Activated CD4-positive, alpha-beta T cell treated with anti-CD3 and anti-CD28 coated beads for 24 hours (primary cell): ENCODE measurements at places on chromosomes 12 and 14.

- no peak for DNase-seq
Observed at GRCh38 chr14:34718750-34719304, 4.4 kb upstream of the CFL2 start.

GRCh38 chr14:101501858-101502615 lies 59.3 kb upstream of the DIO3 start:
- no peak for DNase-seq

DNA sequence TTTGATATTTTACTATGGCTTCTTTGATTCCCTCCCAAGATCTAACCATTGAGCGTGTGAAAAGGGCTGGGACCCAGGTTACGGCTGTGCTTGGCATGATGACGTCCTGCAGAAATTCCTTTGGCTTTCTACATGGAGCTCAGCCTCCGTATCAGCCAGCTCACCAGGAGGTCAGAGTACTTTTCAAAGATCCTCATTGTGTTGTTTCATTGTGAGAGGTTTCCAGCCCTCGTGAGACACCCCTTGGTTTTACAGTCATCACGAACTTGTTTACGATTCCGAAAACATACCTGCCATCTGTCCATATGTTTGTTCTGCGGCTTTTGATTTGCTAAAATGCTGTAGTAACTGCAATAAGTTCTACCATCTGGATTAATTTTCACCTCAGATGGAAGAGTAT lies 453.1 kb downstream of the TMEM121 start:
- DNase-seq = no peak

DNA sequence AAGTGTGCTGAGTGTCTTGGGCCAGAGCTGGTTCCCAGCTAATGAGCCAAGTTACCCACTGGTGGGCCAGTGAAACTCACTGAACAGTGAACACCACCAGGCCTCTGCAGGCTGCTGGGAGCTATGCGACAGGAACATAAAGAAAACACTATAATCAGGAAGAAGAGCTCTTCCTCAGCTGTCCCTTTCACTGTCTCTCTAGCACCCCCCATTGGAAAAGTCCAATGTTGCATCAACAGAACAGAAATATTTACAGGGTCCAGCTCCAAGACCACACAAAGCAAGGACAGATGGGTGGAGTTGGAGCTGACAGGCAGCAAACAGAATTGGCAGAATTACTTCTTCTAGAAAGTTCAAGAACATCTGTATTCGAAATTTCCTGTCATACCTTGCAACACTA lies 903.6 kb upstream of the TMEM132C start:
- DNase-seq = no peak

- no peak for DNase-seq
Observed at GRCh38 chr12:39581592-39581991, 38.0 kb downstream of the ABCD2 start.

GRCh38 chr12:14307004-14307403 lies 58.5 kb upstream of the ATF7IP start:
- no peak for DNase-seq

DNA sequence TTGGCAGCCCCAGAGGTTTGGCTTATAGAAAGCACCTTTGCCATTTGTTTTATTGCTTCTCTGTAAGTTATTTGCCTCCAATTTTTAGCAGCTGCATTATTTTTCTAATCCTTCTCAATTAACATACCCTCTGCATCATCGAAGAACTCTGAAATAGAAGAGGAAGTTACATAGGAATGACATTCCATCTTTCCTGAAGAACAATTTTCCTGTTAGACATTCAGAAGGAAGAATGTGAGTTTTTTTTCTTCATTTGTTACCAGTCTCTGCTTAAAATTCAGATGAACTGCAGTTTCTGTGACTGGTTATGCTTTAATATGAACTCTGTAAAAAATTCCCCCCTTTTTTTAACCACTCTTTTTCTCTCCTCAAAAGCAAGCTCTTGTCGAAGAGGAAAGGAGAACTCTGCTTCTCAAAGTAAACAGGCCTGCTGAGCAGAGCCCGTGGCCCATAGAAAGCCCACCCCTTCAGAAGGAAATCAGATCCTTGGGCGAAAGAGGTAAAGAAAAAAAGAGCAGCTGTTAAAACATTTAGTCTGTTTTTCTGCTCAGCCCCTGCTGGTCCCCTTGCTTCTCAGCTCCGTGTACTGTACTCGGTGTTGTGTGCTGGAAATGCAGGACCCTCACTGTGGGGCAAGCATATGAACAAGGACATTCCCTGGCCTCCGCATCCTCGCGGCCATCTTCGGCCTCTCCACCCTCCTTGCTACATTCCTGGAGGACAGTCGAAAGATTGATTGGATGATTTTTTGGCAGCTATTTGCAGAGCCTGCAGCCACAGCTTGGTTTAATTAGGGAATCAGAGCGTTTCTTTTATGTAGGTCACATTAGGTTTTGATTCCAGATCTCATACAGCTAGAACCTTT lies 164.4 kb upstream of the LRIG3 start:
- no peak for DNase-seq

GRCh38 chr14:30854492-30854891 lies 19.9 kb upstream of the COCH start:
- DNase-seq = no peak

DNA sequence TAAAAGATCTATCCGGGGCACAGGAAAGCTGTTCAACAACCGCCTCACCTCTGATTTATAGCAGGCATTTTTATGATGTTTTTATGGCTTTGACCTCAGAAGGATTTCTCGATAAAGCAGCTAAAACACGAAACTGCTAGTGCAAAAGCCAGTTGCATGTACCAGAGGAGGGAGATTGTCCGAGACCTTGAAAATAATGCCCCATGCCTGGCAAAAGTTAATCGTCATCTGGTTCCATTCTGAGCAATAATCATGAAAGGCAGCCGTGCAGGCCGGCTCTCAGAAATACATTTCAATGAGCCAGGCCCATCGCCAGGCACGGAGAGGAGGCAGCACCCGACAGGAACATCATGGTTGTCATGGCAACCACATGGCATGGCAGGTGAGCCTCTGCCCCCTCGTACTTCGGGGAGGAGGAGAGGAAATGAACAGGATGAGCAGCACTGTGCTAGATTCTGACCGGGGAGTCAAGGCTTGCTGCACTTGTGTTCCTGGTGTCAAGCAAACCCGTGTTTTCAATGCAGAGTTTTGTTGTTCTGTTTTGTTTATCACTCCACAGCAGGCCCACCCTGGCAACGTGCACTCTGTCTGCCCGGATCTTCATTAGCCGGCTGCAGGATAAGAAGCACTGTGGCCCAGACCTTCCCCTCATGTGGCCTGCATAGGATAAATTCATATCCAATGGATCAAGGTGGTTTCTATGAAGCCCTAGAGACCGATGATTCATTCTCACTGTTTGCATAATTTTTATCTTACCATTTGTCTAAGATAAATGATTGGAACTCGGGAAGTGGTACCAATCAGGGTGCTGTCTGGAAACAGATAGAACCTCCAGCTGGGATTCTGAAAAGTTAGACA lies 160.2 kb downstream of the RIMBP2 start:
- DNase-seq = no peak

DNA sequence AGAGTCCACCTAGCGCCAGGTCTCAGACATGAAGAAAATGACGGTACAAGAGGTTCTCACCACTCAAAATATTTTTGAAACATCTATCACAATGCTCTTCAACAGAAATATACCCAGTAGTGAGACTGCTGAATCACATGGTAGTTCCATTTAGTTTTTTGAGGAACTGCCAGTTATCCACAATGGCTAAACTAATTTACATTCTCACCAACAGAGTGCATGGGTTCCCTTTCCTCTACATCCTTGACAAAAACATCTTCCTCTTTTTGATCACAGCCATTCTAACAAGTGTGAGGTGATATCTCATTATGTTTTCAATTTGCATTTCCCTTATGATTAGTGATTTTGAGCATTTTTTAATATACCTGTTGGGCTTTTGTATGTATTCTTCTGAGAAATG lies 5.7 kb upstream of the GPR65 start:
- DNase-seq = no peak

DNA sequence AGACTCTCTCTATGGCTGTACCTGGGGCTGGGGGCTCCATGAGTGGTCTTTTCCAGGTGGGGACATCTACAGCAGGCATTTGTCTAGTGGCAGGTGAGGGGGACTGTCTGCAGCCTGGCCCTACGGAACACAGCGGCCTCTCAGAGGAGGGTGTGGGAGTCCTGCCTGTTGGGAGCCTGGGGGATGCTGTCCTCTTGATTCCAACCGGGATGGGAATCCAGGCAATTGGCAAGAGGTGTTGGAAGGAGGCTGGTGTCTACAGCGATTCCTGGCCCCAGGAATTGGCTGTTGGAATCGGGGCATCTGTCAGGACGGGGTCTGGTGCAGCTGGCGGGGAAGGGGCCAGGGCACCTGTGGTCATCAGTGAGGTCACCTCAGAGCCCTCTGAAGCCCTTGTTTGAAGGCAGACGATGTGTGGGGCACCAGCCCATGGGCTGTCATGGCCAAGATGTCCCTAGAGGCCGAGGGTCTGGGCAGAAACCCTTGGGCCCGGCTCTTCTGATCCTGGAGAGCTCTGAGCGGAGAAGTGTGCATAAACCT lies 386.3 kb downstream of the TMEM121 start:
- no peak for DNase-seq

DNA sequence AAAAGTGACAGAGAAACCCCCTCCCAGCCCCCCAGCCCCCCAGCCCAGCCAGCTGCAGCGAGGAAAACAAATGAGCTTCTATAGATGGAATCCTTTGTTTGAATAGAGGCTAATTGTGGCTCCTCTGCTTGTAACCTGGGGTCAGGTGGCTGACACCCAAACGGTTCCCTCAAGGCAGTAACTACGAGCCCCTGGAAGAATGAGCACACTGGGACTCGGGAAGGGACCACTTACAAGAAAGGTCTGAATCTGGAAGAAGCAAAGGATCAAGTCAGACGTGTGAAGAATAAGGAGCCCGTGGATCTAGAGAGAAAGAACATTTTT lies 108.7 kb upstream of the FUT8 start:
- DNase-seq = no peak

DNA sequence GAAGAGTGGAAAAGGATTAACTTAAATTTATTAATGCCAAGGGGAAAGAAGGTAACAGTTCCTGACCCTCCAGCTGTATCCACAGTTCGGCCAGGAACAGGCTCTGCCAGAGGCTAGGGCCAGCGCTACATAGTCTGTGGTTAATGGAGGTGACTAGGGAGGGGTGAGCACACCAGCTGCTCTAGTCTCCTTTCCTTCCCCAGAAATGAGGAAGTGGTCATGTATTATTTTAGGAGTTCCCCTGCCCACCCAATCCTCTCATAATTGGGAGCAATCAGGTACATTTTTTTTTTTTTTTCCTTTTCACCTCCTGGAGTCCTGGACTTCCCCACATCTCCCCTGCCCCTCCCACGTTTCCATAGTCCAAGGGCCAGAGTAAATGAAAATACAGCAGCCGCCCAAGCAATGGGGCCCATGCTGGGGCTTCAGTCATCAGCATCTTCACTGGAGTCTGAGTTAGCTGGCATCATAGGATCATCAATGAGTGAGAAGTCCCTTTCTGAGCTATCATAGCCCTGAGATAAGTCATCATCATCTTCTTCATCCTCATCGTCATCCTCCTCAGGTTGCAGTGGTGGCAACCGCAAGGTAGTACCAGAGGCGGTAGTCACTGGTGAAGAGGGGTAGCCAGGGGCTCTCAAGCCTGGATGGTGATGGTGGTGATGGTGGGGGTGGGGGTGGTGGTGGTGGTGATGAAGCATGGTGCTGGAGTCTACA lies 1.5 kb upstream of the SUPT16H start:
- no peak for DNase-seq

DNA sequence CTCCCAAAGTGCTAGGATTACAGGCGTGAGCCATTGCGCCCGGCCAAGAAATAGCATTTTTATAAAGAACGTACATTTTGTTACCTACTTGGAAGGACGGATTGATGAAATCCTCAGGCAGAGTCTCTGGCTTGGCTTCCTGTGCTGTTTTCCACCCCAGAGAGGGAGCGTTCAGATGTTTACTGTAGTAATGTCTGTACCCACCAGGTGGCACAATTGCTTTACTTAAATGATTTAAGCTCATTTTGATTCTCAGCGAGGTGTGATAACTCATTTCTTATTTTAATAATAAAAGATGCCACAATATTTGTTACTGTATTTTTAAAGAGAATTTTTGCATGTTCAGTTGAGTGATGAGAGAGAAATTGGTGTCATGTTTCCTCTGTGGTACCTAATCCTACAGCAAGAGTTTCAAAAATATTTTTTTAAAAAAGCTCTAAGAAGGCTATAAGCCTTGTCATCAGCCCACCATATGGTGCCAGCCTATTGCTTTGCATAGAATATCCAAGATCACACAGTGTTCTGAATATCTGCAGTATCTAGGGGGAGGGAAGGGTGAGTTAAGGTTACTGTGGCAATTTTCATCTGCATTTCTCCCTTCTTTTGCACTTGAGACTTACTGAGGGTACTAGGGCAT lies 82.6 kb upstream of the TRAF3 start:
- peak; percentile 29 for DNase-seq

DNA sequence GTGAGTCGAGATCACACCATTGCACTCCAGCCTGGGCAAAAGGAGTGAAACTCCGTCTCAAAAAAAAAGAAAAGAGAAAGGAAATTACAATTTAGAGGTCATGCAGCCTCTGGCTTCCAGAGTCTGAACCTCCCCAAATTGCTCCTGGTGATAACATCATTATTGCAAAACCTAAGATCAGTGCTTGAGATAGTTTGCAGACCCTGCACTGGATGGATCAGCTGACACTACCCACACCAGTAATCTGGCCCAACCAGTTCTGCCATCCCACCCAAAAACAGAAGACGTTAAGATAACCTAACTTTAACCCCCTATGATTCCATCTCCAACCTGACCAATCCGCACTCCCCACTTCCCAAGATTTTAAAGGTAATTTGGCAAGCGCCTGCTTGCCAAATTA lies 353.7 kb upstream of the DIO2 start:
- no peak for DNase-seq

DNA sequence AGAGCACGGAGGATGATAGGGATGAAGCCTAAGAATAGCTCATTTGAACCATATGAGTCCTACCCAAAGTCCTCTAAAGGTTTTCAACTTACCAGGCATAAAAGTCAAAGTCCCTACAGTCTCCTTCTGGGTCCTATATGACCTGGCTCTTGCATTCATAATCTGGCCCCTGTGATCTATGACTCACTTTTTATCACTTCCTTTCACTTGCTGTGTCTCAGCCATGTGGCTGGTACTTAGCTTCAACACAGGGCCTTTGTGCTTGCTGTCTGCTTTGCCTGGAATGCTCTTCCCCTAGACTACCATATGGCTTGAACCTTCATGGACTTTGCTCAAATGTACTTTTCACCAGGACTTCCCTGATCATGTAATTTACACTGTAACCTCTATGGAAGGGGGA lies 137.6 kb upstream of the TMTC1 start:
- DNase-seq = no peak

DNA sequence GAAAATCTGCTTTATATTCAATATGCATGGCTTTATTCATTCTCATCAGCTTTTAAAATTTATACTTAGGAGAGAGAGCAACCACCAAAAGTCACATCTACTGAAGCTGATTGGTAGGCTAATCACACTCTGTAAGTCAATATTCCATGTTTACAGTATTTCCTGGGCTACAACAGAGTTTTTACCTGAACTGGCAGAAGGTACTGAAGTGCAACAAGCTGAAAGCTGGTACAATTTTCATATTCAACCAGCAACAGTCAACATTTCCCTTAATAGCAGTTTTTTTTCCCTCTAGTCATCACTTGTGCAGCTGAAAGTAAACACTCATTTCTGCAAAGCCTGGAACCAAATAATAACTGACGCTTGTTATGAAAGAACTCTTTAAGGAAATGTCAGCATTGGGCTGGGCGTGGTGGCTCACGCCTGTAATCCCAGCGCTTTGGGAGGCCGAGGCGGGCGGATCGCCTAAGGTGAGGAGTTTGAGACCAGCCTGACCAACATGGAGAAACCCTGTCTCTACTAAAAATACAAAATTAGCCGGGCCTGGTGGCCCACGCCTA lies 12.9 kb downstream of the BRAP start:
- DNase-seq = no peak
